Activated CD4-positive, CD25-positive, alpha-beta regulatory T cell (primary cell): ENCODE measurements at places on chromosomes 2 and 18.
A peak's percentile ranks its signal among the peaks of the same experiment; 100 is the strongest.

- DNase-seq: no peak
Measured at GRCh38 chr2:239157771-239158170, 243.0 kb downstream of the HDAC4 start.

DNA sequence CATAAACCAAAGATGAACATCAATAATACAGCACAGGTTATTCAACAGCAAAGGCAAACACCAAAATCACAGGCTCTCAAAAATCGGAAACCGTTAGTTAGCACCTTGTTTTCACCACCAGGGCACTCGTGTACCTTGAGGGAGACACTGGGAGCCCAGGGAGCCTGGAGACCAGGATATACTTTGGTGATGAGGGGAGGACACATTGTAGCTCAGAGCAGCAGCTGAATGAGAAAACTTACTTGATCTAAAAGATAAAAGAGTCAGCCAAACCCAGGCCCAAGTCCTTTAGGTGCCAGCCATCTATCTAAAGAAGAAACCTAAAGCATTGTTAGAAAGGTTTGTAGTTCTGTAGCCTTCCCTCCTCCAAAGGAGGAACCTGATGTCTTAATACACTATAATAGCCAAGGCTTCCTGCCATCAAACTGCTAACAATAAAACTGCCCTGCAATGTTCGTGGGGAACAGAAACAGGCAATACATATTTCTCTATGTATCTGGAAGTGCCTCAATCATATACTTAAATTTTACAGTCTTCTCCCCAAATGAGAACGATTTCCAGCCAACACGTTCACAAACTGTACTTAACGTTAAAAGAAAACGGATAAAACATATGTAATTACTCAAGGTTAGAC lies 19.3 kb downstream of the BCL11A start:
- no peak for DNase-seq

- DNase-seq: peak; percentile 32
Measured at GRCh38 chr2:222939208-222939856, 78.5 kb downstream of the ACSL3 start.

DNA sequence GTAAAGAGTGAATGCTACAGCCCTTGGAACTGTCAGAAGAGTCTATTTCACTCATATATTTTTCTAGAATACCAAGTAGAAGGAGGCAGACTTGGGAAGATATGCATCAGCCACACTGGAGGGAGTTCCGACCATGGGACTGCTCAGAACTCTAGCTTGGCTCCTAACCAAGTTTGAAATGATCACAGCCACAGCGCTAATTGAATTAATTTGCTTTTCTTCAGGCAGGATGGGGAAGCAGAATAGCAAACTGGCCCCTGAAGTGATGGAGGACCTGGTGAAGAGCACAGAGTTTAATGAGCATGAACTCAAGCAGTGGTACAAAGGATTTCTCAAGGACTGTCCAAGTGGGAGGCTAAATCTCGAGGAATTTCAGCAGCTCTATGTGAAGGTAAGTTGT lies 51.4 kb downstream of the VSNL1 start:
- DNase-seq: no peak

- no peak for DNase-seq
Measured at GRCh38 chr18:79392226-79392625, 3.5 kb upstream of the NFATC1 start.

DNA sequence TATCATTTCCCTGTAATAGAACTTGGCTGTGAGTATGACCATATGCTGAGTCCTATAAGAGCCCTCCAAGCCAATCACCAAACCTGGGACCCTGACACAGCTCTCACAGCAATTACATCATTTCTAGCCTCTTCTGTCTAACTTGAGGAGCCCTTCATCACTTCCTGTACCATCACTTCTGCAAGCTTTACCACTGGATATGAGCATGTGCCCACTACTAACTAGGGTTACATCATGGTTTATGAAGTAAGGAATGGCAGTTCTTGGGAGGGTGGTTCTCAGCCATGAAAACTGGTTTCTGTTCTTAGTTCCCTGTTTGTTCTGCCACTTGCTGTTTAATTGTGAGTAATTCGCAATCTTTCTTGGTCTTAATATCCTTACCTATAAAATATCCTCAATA lies 31.0 kb upstream of the EPB41L3 start:
- DNase-seq: no peak
